Kidney (tissue), 22 donors: ENCODE measurements at places on chromosomes 4 and X.

- DNase-seq = no peak
Measured at GRCh38 chr4:179478608-179479007, 2036.4 kb upstream of the AGA start.

DNA sequence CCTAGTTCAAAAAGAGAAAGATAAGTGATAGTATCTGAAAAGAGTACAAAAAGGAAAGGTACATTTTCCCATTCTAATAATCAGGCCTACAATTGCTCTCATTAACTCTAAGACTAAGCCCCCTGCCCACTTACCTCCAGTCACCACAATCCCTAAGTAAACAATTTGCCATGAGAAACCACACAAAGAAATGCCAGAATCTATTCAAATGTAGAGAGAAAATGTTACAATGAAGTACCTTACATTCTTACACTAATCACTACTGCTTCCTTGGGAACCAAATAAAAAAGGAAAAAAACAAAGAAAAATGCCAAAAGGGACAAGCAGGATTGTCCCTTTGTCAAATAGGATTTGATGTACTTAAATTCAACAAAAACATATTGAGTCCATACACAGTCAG, 188.2 kb upstream of the NRK start:
- no peak for DNase-seq

DNA sequence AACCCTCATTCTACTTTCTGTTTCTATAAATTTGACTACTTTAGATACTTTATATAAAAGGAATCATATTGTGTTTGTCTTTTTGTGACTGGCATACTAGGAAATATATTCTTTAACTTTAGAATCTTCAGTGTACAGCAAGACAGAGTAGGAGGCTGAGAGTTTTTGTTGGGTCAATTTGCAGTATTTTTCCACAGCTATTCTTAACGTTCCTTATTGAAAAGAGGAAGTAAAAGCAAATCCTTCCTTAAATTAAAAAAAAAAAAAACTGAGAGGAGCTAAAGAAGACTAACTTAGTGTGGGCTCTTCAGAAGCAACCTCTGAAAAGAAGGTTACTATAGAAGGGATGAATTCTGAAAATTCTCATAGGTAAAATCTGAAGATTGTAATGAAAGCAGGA, 1194.6 kb downstream of the ADGRL3 start:
- DNase-seq = no peak

GRCh38 chr4:120730777-120731320, 191.7 kb downstream of the PRDM5 start:
- DNase-seq = no peak

GRCh38 chr4:17846266-17846665, 35.5 kb downstream of the NCAPG start:
- DNase-seq = no peak

DNA sequence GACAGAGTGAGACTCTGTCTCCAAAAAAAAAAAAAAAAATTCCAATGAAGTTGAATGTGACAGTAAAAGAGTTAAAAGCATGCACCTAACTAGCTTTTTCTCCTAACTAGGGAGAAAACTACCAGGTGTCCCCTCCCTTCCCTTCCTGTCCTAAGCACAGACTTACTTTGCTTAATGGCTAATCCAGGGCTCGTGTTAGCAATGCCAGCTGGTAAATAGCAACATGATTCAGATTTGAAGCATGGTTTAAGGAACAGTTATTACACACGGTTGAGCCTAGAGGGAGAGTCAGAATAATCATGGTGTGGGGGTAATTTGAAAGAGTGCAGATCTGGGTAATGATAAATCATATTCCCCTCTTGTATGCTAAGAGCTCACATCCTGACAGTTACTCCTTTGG, 338.3 kb downstream of the STIM2 start:
- no peak for DNase-seq

- DNase-seq = no peak
Measured at GRCh38 chrX:479273-479981, 92.7 kb upstream of the PPP2R3B start.
